ENCODE measurements at places on chromosomes 13 and 19.

- DNase-seq: peak; percentile 75
Observed at GRCh38 chr19:4115050-4115817, 8.7 kb downstream of the MAP2K2 start.

- no peak for DNase-seq
Observed at GRCh38 chr13:110471833-110472162, 89.7 kb downstream of the RAB20 start.

DNA sequence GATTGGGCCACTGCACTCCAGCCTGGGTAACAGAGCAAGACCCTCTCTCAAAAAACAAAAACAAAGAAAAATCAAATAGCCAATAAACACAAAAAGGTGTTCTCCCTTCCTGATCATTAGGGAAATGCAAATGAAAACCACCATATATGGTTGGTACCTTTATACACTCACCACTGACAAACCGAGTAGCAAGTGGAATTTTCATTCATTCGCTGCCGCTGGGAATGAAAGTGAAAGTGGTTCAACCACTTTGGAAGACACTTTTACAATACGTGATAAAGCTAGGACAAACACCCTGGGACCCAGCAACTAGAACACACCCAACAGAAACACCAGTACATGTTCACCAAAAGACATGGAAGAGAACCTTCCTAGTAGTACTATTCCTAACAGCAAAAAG is 21.0 kb downstream of the GRIK5 start:
- no peak for DNase-seq

DNA sequence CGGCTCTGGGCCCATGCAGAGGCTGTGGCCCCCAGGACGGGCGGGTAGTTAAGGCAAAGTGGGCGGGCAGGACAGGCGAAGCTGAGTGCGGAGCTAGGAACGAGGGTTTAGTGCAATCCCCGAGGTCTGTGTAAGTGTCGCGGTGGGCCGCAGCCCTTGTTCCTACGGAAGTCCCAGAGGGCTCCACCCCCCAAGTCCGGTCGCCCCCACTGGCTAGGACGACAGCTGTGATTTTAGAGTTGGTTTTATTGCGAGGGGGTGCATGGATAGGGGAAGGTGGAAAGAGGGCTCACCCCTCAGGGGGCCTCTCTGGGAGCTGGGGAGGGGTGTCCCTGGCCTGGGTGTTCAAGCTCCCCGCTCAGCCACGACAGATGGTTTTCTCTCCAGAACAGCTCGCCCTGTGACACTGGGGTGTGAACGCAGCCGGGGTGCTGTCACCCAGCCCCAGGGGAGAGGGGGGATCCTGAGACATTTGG is 21.7 kb downstream of the ZBTB7A start:
- no peak for DNase-seq

- DNase-seq: no peak
Observed at GRCh38 chr13:53004573-53004972, 24.0 kb upstream of the OLFM4 start.

GRCh38 chr19:44762038-44762437 is 13.5 kb downstream of the BCL3 start:
- DNase-seq: no peak

DNA sequence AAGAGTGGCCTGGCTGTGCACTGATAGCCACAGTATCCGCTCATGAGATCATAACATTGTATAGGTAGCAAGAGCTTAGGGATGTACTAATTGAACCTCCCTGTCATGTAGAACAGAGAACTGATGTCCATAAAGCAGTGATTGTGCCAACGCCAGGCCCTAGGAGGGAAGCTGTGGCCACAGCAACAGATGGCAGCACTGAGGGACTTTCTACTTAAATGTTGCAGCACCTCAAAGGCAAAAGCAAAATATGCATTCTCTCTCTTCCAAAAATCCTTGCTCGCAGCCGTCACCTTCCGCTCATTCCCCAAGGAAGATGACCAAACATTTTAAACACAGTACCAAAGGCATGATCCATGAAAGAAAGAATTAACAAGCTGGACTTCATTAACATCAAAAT is 32.3 kb downstream of the COL4A1 start:
- DNase-seq: no peak

- DNase-seq: no peak
Observed at GRCh38 chr13:48251611-48252081, 18.6 kb downstream of the ITM2B start.

GRCh38 chr13:109715902-109716301 is 70.5 kb downstream of the IRS2 start:
- DNase-seq: no peak

DNA sequence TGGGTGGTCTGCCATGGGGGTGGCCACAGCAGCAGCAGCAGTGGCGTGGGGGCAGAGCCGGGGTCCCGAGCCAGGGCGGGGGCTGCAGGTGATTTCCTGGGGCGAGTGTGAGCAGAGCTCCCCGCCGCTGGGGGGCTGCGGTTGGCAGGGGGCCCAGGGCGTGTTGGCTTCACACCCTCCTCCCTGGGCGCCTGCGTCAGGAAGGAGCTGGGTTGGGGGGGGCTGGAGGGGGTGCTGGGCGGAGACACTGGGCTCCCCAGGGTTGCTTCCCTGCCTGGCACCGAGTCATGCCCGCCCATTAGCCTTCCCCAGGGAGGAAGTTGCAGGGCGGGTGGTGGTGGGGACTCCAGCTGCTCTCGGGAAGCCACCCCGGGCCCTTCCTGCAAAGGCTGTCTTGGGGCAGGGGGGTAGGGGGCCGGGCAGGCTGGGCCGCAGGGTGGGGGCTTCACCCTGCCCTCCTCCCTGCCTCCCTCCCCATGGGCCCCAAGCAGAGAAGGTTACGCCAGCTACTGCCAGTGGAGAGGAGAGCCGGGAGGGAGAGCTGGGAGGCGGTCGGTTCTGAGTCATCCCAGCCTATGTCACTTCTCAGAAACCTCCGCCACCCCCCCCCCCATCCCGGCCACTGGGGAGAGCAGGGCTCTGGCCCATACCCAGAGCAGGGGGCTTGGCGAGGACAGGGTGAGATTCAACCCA is 4.6 kb downstream of the MIDN start:
- DNase-seq: peak; percentile 59

DNA sequence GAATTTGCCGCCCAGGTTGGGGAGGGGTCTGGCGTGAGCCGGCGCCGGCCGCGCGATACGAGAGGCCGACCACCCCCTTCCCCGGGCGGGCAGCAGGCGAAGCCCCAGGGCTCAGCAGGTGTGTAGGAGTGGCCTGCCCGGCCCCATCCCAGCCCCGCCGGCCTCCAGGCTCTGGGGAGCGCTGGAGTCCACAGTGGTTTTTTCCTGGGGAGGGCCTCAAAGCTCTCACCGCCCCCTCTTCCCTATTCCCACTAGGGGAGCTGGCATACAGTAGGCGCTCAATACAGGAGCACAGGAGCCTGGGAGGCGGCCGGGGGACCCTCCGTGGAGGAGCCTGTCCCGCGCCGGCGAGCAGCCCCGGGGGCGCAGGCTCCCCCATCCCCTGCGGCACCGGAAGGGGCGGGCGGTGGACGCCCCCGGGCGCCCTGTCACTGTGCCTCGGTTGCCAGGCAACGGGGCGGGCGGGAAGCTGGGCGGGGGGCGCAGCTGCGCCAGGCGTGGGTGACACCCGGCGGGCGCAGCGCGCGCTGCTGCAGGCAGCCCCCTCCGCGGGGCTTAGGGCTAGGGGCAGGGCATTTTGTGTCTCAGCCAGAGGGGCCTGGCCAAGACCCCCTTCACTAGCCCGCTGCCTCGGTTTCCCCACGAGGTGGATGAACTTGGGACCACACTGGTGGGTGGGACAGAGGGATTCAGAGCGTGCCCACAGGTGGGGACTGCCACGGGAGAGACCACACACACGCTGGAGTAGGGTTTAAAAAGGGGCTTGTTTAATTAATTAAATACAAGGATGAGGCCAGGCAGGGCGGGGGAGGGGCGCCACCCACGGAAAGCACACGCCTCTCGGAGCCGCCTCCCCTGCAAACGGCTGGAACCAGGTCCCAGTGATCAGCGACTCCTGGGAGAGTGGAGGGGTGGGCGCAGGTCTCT is 3.6 kb upstream of the REXO1 start:
- DNase-seq: no peak

GRCh38 chr13:112053167-112053743 is 13.7 kb upstream of the SOX1 start:
- DNase-seq: no peak

GRCh38 chr19:38386300-38386970 is 1.4 kb downstream of the GGN start:
- no peak for DNase-seq

DNA sequence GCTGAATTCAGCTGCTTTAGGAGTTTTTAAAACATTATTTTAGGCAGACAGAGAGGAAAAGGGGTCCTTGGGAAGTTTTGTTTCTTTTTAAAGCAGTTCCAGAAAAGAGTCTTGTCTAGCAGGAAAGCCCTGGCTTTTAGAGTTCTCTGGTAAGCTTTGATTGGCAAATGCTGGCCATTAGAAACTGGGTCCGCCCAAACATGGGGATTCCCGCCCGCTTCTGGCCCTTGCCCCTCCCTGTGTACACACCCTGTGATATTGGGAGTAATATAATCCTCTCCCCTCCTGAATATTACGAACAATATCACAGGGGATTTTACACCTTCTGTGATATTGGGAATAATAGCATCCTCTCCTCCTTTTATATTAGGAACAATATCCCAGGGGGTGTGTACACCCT is 58.9 kb downstream of the ERICH4 start:
- DNase-seq: no peak

DNA sequence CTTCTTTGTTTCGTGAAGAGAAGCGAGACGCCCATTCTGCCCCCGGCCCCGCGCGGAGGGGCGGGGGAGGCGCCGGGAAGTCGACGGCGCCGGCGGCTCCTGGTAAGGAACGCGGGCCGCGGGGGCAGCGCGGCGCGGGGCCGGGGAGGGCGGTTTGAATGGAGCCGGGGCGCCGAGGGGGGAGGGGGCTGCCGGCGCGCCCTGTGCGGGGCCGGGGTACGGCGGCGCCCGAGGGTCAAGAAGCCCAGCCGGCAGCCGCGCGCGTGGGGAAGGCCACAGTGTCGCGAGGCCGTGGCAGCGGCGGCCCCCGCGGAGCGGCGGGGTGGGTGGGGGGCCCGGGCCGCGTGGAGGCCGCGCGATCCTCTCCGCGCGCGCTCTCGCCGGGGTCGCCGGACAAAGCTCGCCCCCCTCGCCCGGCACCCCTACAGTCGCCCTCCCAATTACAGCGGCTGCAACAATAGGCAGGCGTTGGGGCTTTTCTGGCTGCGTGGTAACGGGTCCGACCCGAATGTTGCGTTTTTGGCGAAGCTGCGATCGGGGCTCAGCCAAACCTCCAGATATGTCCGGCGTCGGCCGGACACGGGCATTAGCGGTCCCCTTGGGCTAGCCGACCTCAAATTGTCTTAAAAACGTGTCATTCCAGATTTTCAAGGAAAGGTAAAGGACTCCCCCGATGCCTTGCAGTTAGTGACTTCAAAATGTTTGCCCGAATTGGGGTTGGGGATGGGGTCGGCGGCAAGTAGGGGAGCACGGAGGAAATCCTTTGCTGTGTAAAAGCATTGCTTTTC is 437 bp downstream of the SMARCA4 start:
- DNase-seq: peak; percentile 8

- no peak for DNase-seq
Observed at GRCh38 chr13:64033921-64034320, 2618.3 kb upstream of the PCDH20 start.

All from stimulated activated effector memory CD8-positive, alpha-beta T cell treated with anti-CD3 and anti-CD28 coated beads, Interleukin-12 subunit alpha, Interleukin-12 subunit beta, amount 100 ng/mL, for 72 hours (primary cell).